ENCODE measurements at places on chromosomes 1 and 21.

DNA sequence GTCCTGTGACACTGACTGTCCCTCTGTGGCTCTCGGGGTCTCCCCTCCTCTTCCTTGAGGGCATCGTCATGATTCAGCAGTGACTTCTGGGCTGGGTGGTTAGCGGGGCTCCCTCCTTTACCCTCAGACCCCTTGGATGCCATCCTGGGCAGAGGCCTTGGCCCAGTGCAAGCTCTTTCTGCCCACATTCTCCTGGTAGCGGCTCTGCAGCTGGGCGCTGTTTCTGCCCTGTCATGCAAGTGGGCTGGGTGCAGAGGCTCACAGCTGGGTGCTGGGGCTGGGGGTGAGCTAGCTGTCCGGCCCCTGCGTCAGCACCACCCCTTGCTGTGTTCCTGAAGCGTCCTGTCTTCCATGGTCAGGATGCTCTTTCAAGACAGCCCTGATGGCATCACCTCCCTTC is 158.5 kb downstream of the PCBP3 start:
- no peak for DNase-seq

DNA sequence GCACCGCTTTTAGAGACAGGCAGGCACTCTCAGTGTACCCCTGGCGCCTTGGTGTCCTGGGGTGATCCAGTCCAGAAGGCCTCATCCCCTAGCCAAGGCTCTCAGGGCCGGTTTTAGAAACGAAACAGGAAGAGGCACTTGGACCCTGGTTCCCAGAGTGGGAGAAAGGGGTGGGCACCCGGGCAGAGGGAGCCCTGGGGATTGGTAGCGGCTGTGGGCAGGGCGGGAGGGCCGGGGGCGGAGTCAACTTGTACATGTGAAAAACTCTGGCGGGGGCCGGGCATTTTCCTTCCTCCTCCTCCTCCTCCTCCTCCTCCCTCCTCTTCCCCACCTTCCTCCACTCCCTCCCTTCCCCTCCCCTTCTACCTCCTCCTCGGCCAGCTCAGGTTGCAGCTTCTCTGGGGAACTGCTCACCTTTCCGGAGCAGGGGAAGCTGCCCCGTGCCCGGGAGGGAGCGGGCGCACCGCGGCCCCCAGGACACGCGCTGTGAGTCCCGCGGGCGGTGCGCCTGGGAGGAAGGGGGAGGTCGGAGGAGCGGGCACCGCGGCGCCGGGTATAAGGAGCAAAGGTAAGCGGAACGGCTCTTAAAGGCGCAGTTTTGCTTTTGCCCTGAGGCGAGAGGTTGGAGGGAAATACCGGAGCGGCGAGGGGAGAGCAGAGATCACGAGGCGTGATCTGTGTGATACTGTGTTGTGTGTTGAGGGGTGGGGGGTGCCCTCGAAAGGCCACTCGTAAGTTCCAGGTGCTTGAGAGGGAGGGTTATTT is at the start of gene CDK18:
Gene CDK18 (plus strand): TSS at position 359 of the 765 bp plus-strand sequence. CDS start 18,499 bp downstream, outside the sequence.
- peak; percentile 46 for DNase-seq

DNA sequence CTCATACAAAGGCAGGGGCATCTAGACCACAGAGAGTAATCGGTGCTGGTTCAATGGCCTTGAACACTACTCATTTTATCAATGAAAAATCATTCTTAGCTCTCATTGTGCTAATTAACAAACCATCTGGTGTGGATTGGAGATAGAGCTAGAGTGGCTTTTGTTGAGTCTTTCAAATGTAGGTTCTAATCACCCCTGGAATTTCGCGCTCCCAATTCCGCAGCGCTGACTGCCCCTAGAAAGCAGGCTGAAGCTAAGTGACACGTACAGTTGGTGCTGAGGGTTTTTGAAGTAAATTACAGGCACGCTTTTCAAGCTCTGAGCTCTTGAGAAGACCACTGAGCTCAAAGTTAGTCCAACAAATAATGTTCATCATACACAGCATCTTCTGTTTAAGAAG is 31.2 kb upstream of the CA6 start:
- DNase-seq, result no peak

GRCh38 chr1:159492575-159493323 is 43.1 kb downstream of the OR10J5 start:
- no peak for DNase-seq

- DNase-seq, result no peak
Measured at GRCh38 chr1:82818586-82818985, 1017.9 kb downstream of the ADGRL2 start.

GRCh38 chr21:45637883-45638282 is 5.6 kb upstream of the PCBP3 start:
- no peak for DNase-seq

DNA sequence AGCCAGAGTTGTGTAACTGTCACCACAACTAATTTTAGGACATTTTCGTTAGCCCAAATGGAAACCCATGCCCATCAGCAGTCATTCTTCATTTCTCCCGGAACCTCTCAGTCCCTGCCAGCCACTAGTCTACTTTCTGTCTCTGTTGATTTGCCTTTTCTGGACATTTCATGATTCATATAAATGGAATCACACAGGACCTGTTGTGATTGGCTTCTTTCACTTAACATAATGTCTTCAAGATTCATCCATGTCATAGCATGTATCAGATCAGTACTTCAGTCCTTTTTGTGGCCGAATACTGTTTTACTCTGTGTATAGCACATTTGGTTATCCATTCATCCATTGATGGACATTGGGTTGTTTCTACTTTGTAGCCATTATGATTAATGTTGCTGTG is 7.1 kb downstream of the SLC66A1 start:
- DNase-seq, result no peak
